ENCODE measurements at places on chromosomes 4 and X.

- no peak for DNase-seq
Measured at GRCh38 chrX:97705936-97706335, 822.2 kb downstream of the RPA4 start.

- no peak for DNase-seq
Measured at GRCh38 chr4:3199653-3200422, 49.1 kb upstream of the MSANTD1 start.

DNA sequence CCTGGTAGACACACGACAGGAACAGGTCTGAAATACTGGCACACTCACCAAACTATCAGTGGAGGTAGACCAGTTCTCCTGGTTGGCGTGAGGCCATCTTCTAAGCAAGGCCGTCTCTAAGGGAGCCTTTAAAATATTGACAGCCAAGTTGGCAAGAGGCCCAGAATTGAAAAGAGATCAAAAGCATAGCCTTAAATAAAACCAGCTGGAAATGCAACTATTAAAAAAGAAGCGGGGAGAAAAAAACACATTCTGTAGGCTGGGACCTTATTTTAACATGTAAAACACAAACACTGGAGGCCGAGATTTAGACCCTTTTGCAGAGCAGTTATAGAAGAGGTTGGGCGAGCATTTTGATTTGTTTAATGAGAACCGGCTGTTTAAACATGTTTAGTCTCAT is 233.0 kb upstream of the CLNK start:
- no peak for DNase-seq

GRCh38 chr4:29220761-29221160 is 1499.4 kb upstream of the PCDH7 start:
- DNase-seq = no peak

DNA sequence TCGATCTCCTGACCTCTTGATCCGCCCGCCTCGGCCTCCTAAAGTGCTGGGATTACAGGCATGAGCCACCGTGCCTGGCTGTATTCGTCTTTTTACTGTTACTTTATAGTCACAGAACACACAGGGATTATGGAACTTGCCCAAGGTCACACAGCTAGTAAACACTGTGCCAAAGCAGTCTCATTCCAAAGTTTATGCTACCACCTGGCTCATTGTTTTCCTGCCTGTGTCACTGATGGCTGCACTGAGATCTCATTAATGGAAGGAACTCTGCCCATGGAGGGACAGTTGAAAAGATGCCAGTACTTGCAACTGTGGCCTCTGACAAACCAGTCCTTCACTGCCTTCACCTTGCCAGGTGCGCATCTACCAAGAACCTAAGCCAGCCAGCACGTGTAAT is 517.7 kb downstream of the BCOR start:
- no peak for DNase-seq

GRCh38 chrX:54824722-54825121 is 17.2 kb downstream of the MAGED2 start:
- DNase-seq = no peak

DNA sequence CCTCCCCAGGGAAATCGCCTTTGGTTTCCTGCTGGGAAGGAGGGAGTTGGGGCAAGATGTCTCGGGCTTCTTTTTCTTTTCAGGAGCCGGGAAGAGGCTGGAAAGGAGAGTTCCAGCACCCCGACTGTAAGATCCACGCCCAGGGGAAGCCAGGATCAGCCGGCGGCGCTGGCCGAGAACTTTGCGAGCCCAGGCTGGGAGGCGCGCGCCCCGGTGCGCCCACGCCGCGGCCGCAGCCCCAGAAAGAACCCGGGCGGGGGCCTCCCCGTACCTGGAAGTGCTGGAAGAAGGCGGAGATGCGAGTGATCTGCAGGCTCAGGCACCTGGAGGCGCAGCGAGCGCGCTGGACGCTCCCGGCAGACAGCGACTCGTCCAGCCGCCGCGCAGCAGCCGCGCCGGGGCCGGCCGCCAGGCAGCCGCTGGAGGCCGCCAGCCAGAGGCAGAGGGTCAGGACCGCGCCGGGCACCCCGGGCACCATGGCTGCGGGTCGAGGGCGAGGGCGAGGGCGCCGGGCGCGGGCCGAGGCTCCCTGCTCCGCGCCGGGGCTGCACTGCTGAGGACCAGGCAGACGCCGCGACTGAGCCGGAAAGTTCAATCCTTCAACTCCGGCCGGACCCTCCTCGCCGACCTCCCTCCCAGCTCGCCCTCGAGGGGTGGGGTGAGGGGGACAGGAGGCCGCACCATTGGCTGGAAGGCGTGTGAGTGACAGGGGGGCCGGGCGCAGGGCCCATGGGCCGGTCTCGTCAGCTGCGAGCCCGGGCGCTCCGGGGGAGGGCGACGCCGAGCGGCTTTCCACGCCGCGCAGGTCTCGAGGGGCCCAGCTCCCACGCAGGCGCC is at the start of gene ANOS1:
TSS of gene ANOS1 (minus strand) at position 579 of the 837 bp plus-strand sequence. CDS start at position 478, 101 bp downstream.
- DNase-seq = no peak

DNA sequence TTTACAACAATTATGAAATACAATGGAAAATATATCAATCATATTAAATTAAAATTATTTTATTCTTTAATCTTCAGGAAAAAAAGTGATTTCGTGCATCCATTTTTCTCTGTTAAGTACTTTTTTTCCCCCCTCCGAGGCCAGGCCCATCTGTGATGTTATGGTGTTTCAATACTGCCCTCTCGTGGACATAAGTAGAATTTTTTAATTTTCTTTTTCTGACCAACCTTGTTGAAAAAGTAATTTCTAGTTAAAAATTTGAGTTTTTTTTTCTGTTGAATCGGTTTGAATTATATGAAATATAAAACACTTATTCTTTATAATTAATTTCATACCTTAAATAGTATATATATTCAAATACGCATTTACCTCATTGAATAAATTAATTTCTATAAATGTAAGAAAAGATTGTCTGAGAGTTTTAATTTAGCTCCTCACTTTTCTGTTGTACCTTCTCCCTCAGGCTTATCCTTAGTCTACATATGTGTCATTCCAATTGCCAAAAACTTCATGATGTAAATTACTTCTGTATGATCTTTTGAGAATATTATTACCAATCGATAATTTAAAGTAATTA is 175.8 kb upstream of the TECRL start:
- no peak for DNase-seq

- no peak for DNase-seq
Measured at GRCh38 chr4:128371001-128371777, 83.6 kb upstream of the PGRMC2 start.

DNA sequence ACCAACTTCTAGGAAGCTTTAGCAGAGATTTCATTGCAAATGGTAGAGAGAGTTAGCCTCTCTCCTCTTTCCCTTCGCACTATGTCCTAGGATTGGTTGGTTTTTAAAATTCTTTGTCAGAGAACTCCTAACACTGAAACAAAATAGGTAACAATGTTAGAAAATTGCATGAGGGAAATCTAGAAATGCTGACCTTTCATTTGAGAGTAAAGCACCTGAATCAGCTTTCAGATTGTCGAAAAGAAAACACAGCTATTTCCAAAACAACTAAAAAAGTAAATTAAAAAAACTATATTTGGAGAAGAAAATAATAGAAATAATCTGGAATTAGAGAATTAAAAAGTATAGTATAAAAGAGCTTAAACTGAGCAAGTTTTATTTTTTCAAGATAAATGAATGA is 108.1 kb upstream of the GK2 start:
- no peak for DNase-seq

GRCh38 chrX:102338162-102338561 is 91.2 kb downstream of the NXF2 start:
- no peak for DNase-seq

DNA sequence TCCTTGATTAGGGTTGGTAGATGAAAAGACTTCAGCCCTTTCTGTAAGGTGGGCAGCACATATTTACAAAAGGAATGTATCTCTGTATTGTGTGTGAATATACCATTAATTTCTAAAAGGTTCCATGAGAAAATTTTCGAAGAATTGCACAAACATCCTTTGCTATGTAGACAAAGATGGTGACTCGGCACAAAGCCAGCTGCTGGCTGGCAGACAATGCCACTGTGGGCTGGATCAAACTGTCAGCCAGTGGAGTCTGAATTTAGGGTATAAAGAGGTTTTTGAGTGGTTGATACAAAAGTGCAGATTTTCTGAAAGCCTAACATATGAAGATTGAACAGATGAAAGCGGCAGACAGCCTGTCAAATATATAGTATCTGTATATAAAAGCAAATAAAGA is 5.6 kb upstream of the TXK start:
- no peak for DNase-seq

DNA sequence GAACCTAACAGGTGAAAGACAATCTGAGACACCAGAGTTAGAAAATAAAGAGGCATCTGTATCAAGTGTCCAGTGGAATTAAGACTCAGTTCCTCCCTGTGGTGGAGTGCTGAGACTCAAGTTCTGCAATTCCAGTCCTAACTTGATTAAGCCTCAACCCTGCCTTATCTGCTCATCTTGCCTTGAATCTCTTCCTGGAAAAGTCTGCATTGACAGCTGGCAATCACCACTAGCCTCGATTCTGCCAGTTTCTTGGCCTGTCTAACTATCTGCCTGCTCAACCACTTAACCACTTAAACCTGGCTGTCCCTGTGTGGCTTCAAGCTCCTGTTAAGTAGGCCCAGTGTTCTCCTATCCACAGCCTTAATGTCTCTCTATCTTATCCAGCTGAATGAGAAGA is 22.4 kb upstream of the NEIL3 start:
- no peak for DNase-seq

DNA sequence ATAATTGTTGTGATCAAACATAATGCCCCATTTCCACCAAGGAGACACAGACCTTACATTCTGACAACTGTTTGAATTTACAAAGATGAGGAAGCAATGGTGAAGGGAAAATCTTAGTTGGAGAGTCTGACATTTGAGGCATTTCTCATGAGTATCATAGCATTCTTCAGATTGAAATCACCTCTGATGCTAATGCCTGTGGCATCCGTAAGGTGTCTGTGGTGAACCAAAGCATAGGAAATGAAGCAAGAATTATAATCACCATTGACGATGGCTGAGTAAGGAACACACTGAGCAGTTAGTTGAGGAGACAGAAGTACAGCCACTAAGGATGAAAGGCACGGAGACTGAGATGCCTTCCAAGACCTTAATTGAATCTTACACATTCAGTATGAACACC is 575.7 kb downstream of the TRIML1 start:
- DNase-seq = no peak

DNA sequence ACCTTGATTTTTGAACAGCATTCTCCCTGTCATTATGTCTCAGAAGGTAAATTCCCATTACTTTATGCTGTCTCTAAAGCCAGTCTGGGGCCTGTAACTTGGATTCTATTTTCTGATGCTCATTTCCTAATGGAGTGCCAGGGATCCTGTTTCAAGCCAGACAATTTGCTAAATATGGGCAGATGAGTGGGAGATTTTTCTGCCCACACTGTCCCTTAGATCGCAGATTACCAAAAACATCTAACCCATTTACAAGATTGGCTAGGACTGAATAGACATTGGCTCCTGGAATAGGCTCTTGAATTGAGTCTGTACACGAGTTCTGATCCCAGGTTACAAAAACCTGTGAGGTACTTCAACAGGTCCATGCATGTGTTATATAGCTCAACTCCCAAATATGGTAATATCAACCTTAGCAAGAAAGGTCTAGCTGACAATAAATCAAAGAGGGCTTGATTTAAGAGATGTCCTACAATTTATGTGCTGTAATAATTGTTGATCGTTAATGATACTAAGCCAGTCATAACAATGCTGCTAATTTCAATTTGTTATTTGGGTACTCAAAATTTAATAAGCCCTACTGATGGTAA is 5.7 kb downstream of the GPC3 start:
- DNase-seq = no peak

GRCh38 chrX:137567682-137568232 is 1.8 kb downstream of the ZIC3 start:
- DNase-seq = no peak

DNA sequence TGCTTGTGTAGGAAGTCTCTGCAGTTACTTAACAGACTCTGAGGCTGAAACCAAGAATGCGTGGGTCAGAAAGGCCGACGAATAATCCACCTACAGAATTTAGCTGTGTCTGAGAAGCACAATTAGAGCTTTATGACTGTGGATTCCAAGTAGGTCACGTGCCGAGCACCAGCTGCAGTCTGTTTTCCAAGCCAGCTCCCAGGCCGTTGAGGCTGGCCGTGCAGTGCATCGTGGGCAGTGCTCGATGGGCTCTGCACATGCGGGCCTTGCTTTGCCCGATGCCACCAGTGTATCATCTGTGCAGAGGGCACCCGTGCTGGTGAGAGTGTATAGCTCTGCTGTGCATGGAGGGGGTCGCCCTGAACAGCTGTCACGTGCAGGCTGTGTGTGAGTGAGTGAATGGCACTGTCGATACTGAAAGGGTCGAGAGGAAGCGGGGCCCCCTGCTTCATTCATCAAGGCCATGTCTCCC is 67.5 kb upstream of the CLDN34 start:
- DNase-seq = no peak

DNA sequence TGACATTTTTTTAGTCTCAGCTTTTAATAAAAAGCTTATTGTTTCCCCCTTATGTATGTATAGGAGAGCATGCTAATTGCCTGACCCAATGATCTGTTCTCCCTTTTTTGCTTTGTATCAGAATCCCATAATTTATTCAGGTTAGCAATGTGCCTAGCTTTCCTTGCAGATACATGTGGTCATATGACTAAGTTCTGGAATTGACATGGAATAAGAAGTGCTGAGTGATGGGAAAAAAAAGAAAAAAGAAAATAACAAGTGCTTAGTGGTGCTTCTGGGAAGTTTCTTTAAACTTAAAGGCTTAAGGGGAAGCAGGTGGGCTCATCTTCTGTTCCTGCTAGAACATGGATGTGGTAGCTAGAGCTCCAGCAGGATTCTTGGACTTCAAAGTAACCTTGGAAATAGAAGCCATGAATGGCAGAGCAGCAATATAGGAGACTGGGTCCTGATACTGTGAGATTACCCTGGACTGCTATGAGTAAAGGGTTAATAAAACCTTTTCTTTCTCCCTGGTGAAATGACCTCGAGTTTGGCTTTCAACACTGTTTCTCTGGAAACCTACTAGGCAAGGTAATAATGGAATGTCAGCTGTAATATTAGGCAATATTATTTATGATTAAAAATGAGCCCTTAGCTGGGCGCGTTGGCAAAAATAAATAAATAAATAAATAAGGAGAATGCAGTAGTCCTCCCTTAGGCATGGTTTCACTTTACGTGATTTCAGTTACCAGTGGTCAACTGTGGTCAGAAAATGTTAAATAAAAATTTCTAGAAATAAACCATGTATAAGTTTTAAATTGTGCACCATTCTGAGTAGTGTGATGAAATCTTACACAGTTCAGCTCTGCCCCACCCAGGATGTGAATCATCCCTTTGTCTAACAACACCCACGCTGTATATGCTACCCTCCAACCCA is 16.7 kb upstream of the RBM41 start:
- DNase-seq = no peak

GRCh38 chr4:144223149-144223548 is 82.6 kb upstream of the GYPA start:
- DNase-seq = no peak
